Calu3 (cell line): ENCODE measurements at places on chromosomes 11 and 22. TPM values are rescaled to one million over a fixed set of nuclear protein-coding genes. Genes with fewer than 3 reads are reported as not detected.
A peak's percentile ranks its signal among the peaks of the same experiment; 100 is the strongest.

Gene C1QTNF4
- total RNA-seq = not detected in 2 replicates

Gene LRRC32
- total RNA-seq = 0.17 TPM in 1 of 2 replicates, not detected in the other

Gene FUT4
- total RNA-seq = 28.6 and 32.9 TPM in 2 replicates

Gene MOV10L1
- total RNA-seq = not detected in 2 replicates

Gene MPEG1
- total RNA-seq = not detected in 2 replicates

Gene TIMM10B
- 41.7 and 45.7 TPM in 2 replicates for total RNA-seq

Gene SLC6A5
- not detected in 2 replicates for total RNA-seq

GRCh38 chr11:64456509-64457320 lies 97.8 kb downstream of the RPS6KA4 start:
- no peak for DNase-seq

GRCh38 chr11:35163209-35163608 lies 24.2 kb downstream of the CD44 start:
- DNase-seq = peak; percentile 43

DNA sequence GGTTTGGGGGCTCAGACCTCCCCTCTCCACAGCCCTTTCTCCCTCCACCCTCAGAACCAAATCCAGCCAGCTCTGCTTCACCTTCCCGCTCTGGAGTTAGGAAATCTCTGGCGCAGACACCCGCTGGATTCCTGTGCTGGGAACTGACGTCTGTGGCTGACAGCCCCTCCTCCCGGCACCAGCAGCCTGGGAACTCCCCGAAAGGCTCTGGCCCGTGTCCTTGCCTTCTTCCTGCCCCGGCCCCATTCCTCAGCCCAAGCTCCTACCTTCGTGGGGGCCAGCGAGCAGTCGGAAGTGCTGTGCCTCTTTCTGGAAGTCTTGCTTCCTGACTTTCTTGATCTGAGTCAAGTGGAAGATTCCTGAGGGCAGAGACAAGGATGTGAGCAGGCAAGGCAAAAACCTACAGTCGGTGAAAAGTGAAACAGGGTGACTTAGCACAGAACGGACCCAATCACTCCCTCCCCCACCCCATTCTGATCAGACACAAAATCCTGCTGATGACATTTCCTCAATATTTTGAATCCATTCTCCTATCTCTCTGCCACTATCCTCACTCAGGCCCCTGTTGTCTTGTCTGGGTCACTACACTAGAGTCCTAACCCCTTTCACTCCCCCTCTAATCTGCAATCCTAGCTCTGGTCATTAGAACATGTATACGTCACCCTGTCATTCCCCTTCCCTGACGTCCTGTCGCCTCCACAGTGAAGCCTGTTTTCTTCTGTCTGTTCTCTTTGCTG lies 34.1 kb downstream of the CHRDL2 start:
- DNase-seq = no peak

DNA sequence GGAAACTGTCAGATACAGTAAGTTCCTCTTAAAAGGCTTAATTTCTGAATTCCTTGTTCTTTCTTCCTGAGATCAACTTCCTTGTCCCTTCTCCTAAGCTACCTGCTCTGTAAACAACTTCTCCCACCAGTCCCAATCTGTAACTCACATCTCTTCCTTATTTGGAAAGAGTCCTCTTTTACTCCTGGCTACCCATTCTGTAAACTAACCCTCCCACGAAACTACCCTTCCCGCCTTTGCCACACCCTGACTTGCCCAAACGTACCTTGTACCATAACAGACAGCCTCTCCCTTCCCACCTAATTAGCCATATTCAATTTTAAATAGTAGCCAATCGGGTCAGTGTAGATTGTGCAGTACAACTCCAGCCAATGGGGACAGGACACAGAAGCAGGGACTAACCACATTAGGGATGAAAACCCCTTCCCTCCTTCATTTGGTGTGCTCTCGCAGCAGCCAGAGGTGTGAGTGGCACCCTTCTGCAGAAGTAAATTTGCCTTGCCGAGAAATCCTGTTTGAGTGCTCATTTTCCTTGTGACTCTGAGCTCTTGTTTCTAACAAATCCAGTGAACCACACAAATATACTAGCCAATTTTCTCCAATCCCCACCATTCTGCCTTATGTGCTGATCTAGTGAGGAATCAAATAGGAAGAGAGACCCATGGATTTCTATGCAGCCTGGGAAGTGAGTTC lies 49.5 kb downstream of the ZNF280B start:
- DNase-seq = no peak

DNA sequence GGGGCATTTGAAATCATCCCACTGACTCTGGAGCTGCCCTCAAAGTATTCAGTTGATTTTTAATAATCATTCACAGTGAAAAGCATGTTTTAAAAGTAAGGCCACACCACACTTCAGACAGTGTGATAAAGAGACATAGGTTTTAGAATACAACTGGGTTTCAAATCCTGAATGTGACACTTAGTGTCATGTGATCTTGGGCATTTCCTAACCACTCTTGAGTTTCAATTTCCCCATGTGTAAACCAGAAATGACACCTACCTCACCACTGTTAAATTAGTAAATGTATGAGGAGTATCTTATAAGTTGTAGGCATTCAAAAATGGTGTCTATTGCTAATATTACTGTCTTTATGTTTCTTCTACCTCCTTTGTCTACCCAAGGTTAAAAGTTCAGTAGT lies 5.4 kb downstream of the TMEM123 start:
- no peak for DNase-seq

DNA sequence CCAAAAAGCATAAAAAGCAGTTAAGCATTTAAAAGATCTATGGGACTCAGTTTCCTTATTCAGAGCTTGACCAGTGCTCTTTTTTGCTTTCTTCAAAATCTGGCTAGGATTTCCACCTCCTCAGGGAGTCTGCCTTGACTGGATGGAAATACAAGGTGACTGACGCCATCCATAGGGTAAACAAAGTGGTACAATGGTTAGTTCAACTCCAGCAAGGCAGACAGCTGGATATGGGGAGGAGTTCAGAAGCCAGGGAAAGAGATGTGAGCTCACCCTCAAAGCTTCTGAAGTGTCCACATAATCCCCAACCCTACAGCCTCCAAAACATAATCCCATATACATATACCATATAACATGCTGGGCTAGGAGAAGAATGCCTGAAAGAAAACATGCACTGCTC lies 52.0 kb downstream of the KIRREL3 start:
- DNase-seq = no peak

GRCh38 chr22:41762980-41763779 lies 37.3 kb upstream of the CCDC134 start:
- peak; percentile 39 for DNase-seq

GRCh38 chr11:126992065-126992803 lies 8.3 kb downstream of the KIRREL3 start:
- DNase-seq = no peak

- no peak for DNase-seq
These were observed 28.6 kb downstream of the ATG16L2 start for GRCh38 chr11:72842653-72843330.

- no peak for DNase-seq
These were observed 158.1 kb downstream of the GRIA4 start for GRCh38 chr11:105767931-105768330.

- DNase-seq = no peak
These were observed 2.3 kb downstream of the RASL10A start for GRCh38 chr22:29313126-29313575.

DNA sequence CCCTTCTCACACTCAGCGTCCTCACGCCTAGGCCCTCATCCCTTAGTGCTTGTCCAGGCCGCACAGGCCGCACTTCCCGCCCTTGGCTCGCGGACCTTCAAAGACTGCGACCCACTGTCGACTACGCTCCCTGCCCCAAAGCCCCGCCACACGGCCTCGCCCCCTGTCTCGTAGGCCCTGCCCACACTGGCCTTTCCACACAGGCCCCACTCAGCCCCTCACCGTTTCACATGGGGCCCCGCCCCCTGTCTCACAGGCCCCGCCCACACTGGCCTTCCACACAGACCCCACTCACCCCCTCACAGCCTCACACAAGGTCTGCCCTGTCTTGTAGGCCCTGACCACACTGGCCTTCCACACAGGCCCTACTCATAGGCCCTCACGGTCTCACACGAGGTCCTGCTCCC lies 11.0 kb downstream of the NRXN2 start:
- DNase-seq = no peak

GRCh38 chr11:20367313-20367948 lies 3.9 kb downstream of the HTATIP2 start:
- peak; percentile 44 for DNase-seq

DNA sequence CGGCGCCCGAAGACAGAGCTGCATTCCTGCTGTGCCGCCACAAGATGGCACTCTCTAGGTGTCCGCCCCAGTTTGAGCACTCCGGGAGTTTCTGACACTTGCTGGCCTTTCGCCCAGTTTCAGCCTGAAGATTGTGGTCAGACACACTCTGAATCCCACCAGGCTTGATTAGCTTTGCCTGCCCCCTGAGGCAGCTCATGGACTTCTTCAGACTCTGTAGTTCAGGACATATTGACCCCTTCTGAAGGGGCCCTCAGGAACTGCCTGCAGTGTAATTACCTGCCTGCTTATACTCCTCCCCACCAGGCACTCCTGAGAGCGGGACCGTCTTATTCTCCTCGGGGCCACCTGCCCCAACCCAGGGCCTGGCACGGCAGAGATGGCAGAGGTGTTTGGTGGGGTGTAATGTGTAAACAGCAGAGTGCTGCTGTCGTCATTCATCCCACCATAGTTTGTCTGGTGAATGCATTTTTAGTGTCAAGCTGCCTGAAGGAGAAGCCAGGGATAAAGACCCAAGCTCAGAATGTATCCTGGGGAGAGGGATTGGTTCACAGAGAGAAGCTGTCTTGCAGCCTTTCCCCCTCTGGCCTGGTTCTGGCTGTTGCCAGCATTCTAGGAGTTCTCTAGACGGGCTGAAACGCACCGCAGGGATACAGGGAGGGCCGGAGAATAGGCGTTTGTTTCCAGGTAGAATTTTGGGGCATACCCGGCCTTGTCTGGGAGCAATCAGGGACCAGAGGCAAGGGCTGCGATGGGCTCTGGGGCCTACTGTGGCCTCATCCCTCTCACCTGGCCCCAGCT lies 46.4 kb downstream of the EIF3F start:
- DNase-seq = peak; percentile 75

DNA sequence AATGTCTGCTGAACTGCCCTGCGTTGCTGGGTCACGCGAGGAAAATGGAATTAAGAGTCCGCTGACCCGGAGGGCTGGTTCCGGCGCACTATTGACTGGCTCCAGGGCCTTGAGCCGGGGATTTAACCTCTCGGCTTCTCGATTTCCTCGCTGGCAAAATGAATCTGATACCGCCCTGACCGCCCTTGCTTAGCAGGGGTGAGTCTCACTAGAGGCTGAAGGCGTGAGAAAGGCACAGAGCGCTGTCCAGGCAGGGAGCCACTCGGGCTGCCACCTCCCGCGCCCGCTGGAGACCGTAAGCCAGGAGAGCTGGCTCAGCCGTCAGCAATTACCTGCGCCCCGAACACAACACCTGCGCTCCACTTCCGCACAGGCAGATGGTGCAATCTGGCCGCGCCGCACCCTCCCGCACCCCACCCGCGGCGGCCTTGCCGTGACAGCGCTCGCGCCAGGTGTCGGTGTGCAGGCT lies 65.6 kb downstream of the BUD13 start:
- peak; percentile 34 for DNase-seq

DNA sequence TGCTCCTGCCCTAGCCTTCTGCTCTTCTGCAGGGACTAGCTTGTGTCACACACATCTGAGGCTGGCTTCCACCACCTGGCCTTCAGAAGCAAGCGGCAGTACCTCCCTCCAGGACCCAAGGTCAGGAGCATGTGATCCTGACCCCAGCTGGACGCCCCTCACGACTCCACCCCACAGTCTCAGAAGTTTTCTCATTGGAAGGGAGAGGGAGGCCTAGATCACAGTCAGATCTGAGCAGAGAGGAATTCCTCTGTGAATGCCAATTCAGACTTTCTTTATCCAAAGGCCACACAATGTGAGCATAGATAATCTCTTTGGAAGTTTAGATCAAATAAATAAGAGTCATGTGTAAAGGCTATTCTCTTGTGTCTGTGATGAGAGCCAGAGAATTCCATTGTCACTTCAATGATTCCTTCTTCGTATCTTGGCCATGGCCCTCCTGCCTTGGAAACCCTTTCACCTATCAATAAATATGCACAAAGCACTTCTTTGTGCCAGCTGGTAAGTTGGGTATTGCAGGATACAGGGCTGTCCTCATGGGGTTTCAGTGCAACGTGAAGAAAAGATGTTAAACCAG lies 142.9 kb downstream of the SNX19 start:
- DNase-seq = no peak

DNA sequence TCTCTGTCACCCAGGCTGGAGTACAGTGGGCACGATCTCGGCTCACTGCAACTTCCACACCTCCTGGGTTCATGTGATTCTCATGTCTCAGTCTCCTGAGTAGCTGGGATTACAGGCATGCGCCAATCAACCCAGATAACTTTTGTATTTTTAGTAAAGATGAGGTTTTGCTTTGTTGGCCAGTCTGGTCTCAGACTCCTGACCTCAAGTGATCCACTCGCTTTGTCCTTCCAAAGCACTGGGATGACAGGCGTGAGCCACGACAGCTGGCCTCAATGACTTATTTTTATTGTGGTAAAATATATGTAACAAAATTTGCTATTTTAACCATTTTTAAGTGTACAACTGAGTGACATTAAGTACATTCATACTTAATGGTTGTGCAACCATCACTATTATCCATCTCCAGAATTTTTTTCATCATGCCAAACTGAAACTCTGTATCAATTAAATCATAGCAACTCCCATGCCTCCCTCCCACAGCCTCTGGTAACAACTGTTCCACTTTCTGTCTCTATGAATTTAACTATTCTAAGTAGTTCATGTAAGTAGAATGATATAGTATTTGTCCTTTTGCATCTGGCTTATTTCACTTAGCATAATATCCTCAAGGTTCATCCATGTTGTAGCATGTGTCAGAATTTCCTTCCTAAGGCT lies 50.7 kb upstream of the CWF19L2 start:
- DNase-seq = no peak

- DNase-seq = no peak
These were observed 10.2 kb downstream of the CCDC34 start for GRCh38 chr11:27352781-27353180.

- DNase-seq = no peak
These were observed 16.6 kb downstream of the USH1C start for GRCh38 chr11:17527628-17527995.

DNA sequence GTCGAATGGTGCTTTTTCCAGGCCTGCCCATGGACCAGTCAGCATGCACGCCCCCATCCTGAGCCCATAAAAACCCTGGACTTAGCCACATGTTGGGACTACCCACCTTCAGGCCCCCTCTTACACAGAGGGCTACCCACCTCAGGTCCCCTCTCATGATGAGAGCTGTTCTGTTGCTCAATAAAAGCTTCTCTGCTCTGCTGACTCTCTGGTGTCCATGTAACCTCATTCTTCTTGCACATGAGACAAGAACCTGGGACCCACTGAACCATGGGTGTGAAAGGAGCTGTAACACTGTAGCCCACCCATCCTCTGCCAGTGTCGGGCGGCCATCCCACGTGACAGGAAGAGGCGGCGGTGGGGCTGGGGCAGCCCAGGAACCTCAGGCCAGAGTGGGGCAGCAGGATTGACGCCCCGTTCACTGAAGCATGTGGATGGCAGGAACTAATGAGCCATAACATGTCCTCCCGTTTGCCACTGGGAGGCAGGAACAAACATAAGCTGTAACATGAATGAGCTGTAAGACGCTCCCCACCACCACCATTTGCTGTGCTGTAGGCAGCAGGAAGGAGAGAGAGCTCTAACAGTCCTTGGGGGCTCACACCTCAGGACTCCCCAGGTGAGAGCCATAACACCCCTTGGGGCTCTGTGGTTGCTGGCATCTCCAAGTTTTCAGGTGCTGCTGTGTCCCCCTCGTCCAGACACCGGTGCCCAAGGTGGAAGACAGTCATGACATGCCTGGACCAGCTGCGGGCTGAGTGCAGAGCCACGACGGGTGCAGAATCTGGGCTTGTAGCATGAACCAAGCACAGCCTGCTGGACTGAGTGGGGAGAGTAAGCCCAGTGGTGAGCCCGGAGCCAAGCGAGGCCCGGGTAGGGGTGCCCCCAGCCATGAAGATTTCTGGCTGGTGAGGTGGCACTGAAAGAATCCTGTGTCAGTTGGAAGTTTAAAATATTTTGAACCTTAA lies 69.4 kb downstream of the MCHR1 start:
- DNase-seq = no peak
